ENCODE measurements at places on chromosomes 2 and 18.
A peak's percentile ranks its signal among the peaks of the same experiment; 100 is the strongest.

DNA sequence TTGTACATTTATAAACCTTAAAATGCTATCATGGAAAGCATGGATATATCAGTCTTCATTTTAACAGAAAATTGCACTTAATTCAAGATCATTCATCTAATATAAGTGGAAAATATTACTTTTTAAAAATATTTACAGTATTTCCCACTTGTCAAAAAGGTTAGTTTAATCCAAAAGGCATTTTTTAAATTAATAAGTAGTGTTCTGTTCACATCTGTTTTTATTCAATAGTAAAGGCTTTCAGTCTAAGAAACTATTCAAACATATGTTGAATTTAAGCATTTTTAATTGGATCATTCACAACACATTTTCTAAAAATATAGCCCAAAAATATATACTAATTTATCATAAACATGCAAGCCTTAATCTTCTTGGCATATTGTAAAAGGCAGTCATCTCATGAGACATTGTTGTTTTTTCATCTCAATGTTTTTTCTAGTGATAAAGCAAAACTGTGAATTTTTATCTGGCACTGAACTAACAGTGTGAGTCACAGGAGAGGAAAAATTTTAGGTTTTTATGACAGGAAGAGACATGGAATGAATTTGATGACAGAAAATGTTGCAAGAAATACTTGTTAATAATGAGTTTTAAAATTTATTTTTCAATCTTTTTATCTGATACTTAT lies 1642.5 kb upstream of the TMEFF2 start:
- no peak for DNase-seq

GRCh38 chr2:231250146-231250545 lies 51.7 kb downstream of the ARMC9 start:
- no peak for DNase-seq

DNA sequence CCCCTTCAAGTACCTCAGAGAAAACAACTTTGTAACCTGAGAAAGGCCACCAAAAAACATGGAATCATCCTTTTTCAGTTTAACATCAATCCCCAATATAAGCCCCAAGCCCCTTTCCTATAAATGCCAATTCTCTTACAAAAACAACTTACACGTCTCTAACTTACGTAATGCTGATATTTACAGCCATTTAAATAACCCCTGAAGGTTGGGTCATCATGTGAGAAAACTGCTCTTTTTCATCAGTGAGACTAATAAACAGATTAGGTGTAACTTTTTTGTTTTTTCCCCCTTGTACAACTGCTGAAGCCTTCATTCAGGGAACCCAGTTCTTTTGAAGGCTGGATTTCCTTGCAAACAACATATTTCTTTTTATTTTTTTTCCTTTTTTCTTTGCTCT lies 3.7 kb downstream of the FASTKD1 start:
- no peak for DNase-seq

DNA sequence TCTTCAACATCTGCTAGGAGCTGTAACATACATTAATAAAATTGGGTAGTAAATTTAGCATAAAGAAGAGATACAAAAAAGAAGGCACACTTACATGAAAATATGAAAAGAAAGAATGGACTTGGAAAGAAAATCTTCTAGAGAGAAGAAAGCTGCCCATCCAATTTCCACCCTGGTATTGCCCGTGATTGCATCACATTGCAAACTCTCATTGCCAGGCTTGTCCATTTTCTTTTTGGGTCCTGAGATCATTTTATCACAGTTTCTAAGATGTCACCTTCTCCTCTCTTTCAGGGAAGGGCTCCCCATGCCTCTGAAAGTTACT lies 321.5 kb downstream of the RND3 start:
- DNase-seq: no peak

DNA sequence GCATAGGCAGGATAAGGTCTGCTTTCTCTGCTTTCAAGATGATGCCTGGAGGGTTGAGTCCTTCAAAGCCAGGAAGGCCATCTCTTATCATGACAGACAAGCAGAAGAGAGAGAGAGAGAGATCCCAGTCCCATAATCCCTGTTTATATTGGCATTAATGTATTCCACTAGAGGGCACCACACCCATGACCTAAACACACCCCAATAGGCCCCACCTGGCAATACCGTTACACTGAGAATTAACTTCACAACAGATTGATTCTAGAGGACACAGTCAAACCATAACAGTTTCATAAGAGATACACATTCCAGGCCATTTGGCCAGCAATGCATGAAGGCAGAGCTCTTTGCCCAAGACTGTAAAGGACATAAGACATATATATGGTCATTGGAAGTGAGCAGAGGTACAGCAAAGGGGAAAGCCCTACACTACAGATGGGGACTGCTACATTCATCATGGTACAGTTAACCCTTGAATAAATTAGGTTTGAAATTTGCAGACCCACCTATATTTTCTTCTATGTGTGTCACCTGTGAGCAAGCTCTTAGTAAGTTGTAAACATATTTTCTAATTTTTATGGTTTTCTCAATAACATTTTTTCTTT lies 1516.1 kb downstream of the RPIA start:
- DNase-seq: no peak

DNA sequence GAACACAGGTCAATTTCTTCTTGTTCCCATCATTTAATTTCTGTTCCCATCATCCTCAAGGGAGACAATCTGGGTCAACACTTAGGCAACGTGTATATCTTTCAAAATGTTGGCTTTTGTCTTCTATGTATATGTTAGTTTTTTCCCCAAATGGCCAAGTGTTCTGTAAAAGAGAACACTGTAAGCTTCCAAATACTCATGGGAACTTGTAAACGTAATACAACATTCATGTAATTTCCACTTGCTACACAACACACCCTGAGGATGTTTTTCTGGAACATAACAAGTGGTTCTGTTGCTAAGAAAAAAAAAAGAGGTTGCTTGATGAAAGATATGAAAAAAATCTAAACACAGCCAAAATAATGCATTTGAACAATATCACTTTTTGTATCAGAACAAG lies 149.1 kb downstream of the ATAD2B start:
- DNase-seq: no peak

- DNase-seq: no peak
Measured at GRCh38 chr2:216533609-216534008, 35.0 kb downstream of the RPL37A start.

GRCh38 chr18:28040211-28040610 lies 136.7 kb downstream of the CDH2 start:
- DNase-seq: no peak

GRCh38 chr2:232026910-232027309 lies 65.4 kb downstream of the DIS3L2 start:
- no peak for DNase-seq

GRCh38 chr2:30692829-30693275 lies 114.4 kb downstream of the CAPN13 start:
- DNase-seq: no peak

GRCh38 chr18:9707381-9708056 lies 582 bp upstream of the RAB31 start:
- DNase-seq: peak; percentile 36

- no peak for DNase-seq
Measured at GRCh38 chr2:30074023-30074422, 72.8 kb upstream of the YPEL5 start.

DNA sequence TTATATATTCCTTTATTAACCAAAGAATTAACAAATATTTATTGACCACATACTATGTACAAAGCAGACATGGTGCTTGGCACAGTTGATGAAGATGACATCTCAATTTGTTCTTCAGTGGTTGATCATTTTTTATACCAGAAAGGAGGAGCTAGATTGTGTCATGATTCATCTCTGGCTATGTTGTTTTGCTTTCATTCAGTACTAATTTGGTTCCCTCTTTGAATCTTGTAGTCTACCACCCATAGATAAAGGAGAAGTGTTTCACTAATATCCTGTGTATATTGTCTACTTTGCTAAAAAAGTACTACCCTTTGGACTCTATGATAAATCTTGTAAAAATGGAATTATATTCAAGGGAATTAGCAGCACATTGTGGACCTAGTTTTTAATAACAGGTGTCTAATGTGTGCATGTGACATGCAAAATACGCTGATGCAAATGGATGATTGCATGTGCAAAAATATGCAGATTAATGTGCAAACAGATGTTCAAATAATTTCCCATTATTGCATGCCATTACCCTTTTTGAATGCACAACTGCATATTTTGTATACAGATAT lies 313.2 kb upstream of the ZEB2 start:
- no peak for DNase-seq

GRCh38 chr2:128304715-128305554 lies 13.7 kb downstream of the HS6ST1 start:
- peak; percentile 57 for DNase-seq

- DNase-seq: no peak
Measured at GRCh38 chr2:144607099-144607498, 87.2 kb upstream of the ZEB2 start.

DNA sequence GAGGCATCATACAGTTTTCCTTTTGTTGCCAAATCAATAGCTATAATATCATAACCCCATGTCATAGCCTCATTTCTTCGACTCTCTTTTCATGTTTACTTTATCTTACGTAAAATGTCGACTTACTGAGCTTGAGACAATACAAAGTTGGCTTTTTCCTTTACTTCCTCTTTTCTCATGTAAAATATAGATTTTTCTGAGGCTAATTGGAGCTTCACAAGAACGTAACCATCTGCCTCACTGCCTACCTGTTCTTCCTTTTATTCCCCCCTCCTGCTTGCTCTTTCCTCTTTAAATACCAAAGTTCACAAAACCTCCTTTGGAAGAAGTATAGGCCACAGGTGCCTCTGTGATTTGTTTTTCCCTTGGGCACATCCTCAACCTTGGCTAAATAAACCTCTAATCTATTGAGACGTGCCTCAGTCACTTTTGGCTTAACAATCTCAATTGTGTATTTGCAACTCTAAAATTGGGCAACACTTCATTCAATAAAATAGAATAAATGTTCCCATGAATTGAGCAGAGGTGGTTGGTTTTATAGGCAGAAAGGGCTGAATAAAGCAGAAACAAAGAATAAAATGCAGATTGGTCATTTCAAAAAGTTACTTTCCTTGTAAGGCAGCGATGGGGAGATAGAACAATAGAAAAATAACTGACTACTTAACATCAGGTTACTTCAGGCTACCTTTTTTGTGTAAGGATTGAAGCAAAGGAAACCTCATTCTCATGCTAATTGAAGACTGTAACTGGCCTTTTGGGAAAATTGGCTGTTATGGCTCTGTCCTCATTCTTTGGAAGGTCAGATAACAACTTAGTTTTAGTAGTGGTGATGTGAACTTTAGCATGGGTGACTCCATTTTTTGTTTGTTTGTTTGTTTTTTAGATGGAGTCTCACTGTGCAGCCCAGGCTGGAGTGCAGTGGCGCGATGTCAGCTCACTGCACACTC lies 21.3 kb downstream of the COMMD1 start:
- no peak for DNase-seq

DNA sequence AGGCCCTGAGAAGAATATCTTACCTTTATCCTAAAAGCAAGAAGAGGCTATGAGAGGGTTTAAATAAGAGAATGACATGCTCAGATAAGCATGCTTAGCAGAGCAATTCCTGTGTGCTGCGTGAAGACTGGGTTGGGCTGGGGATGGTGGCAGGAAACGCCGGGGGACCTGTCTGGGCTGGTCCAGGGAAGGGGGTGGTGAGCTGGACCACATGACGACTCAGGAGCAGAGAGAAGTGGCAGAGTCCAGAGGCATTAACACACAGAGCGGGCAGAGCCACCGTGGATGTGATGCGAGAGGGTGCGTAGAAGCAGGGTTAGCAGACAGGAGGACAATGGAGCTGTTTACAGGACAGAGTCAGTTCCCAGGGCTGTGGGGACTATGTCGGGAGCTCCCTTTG lies 84.5 kb downstream of the ZBTB7C start:
- no peak for DNase-seq
